ENCODE measurements at places on chromosomes 4 and X.

GRCh38 chr4:53586121-53586816 lies 5.0 kb downstream of the LNX1 start:
- no peak for DNase-seq

- no peak for DNase-seq
These were observed 103.4 kb downstream of the PDE5A start for GRCh38 chr4:119525005-119525749.

DNA sequence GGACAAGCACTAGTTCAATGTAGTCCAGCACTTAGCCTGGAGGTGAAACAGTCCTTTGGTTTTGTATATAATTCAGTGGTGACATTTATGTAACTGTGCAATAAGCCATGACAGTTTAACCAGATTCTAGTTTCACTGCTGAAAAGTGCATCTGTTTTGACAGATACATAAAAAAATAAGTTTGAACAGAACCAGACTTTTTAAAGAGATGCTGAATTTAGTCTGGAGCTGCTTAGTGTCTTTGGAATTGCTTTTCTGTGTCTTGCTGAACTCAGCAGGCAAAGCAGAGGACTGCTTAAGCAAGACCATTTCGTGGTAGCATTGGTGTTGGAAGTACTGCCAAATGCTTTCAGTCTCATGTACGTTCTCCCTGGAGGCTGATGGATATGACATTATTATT lies 393.5 kb downstream of the MAPK10 start:
- no peak for DNase-seq

- no peak for DNase-seq
These were observed 80.1 kb downstream of the ANAPC4 start for GRCh38 chr4:25457053-25457715.

DNA sequence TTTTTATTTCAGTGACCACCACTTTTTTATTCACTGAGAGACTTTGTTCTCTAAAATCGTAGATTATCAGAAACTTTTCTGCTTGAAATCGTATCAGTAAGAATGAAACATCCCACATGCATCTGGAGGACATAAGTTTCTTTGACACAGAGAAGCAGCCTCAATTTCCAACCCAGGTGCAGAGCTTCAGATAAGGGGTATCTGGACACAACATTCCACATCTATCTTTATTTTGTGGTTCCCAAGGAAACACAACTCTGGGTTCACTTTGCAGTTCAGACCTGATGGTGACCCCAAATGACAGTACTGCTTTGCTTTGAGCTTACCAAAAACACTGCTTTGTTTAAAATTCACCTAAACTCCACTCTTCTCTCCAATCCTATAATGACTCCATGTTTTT lies 1.3 kb upstream of the CLCN5 start:
- DNase-seq, result no peak

GRCh38 chrX:14779580-14779979 lies 93.3 kb downstream of the FANCB start:
- no peak for DNase-seq

DNA sequence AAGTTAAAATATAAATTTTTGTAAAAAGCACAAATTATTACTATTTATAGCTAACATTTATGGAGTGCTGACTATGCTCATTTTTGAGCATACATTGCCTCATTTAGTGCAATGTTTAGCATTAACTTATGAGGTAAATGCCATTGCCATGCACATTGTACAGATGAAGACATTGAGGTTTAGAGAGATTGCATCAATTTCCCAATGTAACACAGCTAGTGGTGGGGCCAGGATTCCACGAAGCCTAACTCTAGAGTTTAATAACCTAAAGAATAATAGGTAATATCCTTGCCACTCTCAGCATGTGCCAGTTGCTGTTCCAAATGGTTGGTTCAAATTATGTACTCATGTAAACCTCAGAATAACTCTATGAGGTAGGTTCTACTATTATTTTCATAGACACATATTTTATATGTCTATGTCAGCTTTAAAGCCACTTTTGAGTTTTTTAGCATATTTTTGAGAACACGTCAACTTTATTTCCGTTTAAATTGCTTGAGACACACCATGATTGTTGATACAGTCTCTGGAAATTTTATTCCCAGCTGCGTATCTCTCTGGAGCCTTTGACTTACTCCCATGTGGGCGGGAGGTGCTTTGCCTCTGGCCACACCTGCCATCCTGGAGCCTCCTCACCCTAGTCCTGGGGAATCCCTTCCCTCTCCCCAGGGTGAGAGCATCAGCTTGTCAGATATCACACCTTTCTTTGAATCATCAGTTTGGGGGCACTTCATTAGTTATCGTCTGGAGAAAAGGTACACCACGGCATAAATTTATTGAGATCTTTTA lies 10.8 kb upstream of the ADH1A start:
- no peak for DNase-seq

GRCh38 chr4:14018191-14018853 lies 390.8 kb upstream of the BOD1L1 start:
- no peak for DNase-seq

DNA sequence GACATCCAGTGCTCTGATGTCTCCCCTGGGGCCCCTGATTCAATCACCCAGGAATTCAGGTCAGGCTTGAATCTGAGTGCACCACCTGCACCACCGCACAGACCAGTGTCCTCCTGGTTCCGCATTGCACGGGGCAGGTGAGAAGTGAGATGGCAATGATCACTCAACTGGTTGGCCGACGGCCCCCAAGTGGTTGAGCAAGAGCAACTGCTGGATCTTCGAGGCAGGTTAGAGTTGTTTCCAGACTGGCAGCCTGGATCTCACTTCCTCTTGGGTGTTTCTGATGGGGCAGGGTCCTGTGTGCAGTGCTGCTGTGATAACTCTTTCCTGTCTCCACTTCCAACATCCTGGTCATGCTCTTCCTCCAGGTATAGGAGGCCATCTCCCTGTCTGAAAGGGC lies 50.4 kb downstream of the C4orf50 start:
- no peak for DNase-seq

GRCh38 chrX:74911494-74911893 lies 13.8 kb downstream of the NEXMIF start:
- no peak for DNase-seq

GRCh38 chrX:20116577-20117240 lies at the start of gene MAP7D2:
Gene MAP7D2, minus strand, starts transcription at chrX:20116907. Its CDS starts 28 bp downstream, at chrX:20116879.
- DNase-seq, result no peak

GRCh38 chrX:830532-830931 lies 199.9 kb downstream of the SHOX start:
- no peak for DNase-seq

GRCh38 chr4:87108142-87108546 lies 112.3 kb downstream of the KLHL8 start:
- DNase-seq, result no peak

DNA sequence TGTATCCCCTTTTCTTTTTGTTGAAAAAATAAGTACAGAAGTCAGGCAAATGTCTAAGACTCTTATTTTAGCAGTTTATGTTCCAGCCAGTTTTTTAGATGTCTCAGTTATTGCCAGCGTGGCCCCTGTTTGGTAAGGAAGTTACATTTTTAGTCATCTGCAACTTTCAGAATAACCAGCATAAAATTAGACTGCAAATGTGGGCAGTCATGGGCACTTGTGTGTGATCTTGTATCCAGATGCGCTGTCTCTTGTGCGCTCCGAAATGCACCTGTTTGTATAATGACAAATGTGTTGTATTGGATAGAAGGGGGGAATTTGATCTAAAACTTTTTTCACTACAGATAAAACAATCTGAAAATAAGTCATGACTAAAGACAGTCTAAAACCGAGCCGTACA lies 44.3 kb upstream of the CLCN4 start:
- no peak for DNase-seq

- DNase-seq, result peak; percentile 63
These were observed 8.3 kb upstream of the DAPP1 start for GRCh38 chr4:99808260-99808857.

- peak; percentile 23 for DNase-seq
These were observed 39.8 kb downstream of the NHS start for GRCh38 chrX:17414839-17415238.

- peak; percentile 57 for DNase-seq
These were observed 12.4 kb upstream of the NFXL1 start for GRCh38 chr4:47926667-47927258.

DNA sequence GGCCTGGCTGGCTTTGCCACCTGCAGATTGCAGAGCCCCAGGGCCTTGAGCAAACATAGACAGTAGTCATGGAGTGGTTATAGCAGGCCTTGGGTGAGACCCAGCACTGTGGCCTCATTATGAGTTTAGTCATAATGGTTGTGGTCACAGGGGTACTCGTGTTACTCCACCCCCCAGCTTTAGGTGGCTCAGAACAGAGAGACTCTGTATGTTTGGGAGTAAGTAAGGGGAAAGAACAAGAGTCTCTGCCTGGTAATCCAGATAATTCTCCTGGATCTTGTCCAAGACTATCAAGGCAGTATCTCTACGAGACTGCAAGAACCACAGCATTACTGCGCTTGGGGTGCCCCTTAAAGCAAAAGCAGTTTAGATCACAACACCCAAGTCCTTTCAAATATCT lies 62.3 kb upstream of the SCRG1 start:
- DNase-seq, result no peak

DNA sequence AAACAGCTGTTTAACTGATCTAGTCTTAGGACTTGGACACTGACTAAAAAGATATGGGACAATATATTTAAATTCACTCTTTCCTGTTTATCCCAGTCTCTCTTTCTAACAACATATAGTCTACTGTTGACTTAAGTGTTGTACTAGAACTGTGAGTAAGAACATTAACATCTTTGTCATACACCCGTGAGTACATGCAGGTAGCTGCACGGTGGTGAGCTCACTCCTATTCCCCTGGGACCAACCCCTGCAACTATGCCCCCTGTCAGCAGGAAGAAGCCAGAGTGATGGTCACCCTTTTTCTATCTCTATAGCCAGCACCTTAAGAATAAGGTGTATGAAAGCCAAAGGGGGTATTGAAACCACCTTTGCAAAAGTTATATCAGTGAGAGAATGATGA lies 17.6 kb downstream of the TBL1X start:
- DNase-seq, result no peak

DNA sequence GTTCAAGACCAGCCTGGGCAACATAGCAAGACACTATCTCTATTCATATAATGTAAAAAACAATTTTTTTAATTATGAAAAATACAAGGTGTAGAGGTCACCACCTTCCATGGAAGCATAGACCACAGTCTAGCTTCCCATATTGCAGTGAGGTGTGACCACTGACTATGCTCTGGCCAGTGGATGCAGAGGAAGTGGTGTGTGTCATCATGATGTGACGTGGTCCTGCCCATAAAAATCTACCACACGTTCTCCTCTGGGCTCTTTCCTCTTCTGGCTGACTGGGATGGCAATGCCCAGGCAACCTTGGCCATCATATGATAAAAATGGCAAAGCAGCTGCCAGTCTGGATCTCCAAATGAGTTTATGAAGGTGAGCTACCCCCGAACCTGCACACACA lies 65.7 kb downstream of the RBM47 start:
- DNase-seq, result no peak

- DNase-seq, result no peak
These were observed 19.1 kb downstream of the HPGD start for GRCh38 chr4:174503079-174503715.

GRCh38 chr4:72951147-72951546 lies 118.4 kb downstream of the COX18 start:
- no peak for DNase-seq

DNA sequence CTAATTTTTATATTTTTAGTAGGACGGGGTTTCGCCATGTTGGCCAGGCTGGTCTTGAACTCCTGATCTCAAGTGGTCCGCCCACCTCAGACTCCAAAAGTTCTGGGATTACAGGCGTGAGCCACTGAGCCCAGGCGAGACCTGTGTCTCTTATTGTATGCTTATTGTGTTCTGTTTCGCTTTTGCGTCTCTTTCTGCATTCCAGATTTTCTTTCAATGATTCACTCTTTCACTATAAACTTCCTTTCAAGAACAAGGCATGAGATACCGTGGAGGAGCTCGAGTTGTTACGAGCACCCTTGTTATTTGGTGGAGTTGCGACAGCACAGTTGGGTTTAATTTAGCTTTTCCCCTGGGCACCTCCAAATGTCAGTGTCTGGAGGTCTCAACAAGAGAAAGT lies 366.7 kb upstream of the FAT1 start:
- no peak for DNase-seq

DNA sequence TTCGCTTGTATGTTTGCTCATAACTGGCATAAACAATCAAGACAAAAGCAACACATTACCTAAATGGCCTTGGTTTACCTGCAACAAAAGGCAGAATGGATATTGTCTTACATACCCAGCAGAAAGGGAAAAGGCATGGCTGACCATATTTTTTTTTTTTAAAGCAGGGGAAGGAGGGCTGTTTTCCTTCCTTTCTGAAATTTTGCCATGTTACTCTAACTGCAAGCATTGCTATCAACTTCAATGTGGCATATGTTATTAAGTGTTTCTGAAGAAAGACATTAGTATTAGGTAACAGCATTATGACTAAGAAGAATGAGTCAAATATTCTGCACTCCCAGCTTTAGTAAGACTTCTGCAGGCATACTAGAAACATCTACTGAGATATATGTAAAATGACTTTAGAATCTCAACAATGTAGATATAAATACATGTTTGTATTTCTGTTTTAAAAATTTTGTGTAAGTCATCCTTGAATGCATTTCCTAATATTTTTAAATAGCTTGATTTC lies 512.6 kb upstream of the FAM241A start:
- no peak for DNase-seq

DNA sequence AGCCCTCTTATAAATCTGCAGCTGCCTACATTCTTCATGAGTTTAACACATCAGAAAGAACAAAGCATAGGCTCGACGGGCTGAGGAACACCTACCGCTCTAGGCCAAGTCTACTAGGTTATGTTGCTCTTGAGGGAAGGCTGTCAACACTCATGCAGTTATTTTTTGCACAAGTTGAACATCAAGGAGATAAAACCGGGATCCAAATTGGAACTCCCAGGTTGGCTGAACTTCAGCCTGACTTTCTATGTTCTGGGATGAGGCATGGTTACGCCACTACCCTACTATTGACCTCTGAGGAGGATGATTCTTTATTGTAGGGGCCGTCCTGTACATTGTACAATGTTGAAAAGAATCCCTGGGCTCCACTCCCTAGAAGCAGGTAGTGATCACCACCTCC lies 37.3 kb upstream of the ARSH start:
- DNase-seq, result no peak

DNA sequence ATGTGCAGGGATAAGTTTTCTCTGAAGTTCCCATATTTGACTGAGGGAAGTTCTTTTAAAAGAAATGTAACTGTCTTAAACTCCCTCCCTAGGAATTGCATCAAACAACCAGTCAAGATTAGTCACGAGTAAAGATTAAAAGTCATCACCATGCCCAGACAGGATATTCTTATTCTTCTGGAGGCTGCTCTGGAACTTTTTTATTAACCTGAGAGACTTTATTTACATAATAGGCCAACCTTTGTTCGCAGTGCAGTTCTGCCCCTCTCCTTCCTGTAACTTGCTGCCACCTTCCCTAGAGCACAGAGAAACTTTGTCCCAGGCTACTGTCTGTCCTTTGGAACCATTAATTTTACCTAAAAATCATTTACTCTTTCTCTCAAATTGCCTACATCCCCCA lies 9.8 kb upstream of the HERC3 start:
- DNase-seq, result no peak

- no peak for DNase-seq
These were observed 470.9 kb upstream of the ADGRL3 start for GRCh38 chr4:60729194-60729593.

Data from stimulated activated naive CD8-positive, alpha-beta T cell treated with anti-CD3 and anti-CD28 coated beads, Interleukin-15, amount 100 ng/mL, for 72 hours (primary cell).